ENCODE measurements at places on chromosomes 13 and 19.
A peak's percentile ranks its signal among the peaks of the same experiment; 100 is the strongest.

- peak; percentile 92 for DNase-seq
Observed at GRCh38 chr19:49812997-49813861, at the start of gene FUZ. FUZ (minus strand) TSS chr19:49813292; CDS start chr19:49813106, 186 bp downstream.

GRCh38 chr13:77513719-77514335 is 21.7 kb upstream of the SCEL start:
- no peak for DNase-seq

GRCh38 chr13:81760316-81760715 is 1419.4 kb upstream of the SPRY2 start:
- no peak for DNase-seq

DNA sequence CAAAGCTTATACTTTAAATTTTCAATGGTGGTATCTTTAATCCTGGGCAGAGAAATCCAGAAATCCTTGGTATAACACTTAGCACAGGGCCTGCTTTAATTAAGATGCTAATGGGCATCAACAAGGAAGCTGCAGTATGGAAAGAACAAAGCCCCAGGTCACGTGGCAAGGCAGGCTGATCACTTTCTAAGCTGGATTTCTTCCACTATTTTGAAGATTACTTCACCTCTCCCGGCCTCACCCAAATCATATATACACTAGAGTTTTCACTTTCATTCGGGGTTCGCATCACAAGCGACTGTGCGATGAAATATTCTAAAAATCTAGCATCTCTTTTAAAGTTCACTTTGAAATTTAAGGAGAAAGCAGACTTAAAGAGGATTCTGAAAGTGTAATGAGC is 71.8 kb downstream of the STARD13 start:
- no peak for DNase-seq

- no peak for DNase-seq
Observed at GRCh38 chr13:99208185-99208584, 7.5 kb downstream of the UBAC2 start.

GRCh38 chr13:97124915-97125809 is 97.0 kb upstream of the MBNL2 start:
- no peak for DNase-seq

Data from LNCaP clone FGC (cell line).